B cell (primary cell): ENCODE measurements at places on chromosomes 16 and 17. TPM values are rescaled to one million over a fixed set of nuclear protein-coding genes. Genes with fewer than 3 reads are reported as not detected.

- H3K27me3 ChIP-seq, result peaks cover 7% of the 10 kb centered on the region
- peaks cover 5% of the 10 kb centered on the region for H3K4me1 ChIP-seq
- H3K36me3 ChIP-seq, result no peaks in the 10 kb centered on the region
- no peak for DNase-seq
Observed at GRCh38 chr17:77054936-77055335, 85.8 kb upstream of the SEC14L1 start.

CCL4L2 gene
- total RNA-seq, result 0.53 and 1.2 TPM in 2 replicates

DNA sequence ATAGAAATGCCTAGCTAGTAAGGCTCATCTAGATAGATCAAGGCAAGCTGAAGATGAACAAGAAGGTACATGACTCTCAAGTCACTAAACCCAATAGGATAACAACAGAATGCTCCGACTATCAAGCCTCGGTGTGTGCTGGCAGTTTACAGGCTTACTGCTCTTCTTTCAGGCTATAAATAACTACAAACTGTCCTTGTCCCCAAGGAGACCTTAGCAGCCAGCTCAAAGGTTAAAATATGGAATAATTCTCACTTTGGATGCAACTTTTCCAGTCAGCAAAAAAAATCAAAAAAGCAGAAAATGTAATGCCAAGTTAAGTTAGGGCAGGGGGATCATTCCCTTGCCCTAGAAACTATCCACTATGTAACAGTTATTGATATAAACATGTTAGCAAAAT is 44.6 kb downstream of the SPOP start:
- H3K36me3 ChIP-seq, result no peaks in the 10 kb centered on the region
- H3K4me3 ChIP-seq, result no peak overlapping the region
- H3K27ac ChIP-seq, result no peak overlapping the region
- DNase-seq, result no peak
- H3K4me1 ChIP-seq, result no peaks in the 10 kb centered on the region

GRCh38 chr17:10744501-10745000 is 14.7 kb upstream of the TMEM220 start:
- H3K4me3 ChIP-seq, result no peak overlapping the region
- H3K27me3 ChIP-seq, result no peaks in the 10 kb centered on the region
- H3K4me1 ChIP-seq, result no peaks in the 10 kb centered on the region
- no peaks in the 10 kb centered on the region for H3K36me3 ChIP-seq

DNA sequence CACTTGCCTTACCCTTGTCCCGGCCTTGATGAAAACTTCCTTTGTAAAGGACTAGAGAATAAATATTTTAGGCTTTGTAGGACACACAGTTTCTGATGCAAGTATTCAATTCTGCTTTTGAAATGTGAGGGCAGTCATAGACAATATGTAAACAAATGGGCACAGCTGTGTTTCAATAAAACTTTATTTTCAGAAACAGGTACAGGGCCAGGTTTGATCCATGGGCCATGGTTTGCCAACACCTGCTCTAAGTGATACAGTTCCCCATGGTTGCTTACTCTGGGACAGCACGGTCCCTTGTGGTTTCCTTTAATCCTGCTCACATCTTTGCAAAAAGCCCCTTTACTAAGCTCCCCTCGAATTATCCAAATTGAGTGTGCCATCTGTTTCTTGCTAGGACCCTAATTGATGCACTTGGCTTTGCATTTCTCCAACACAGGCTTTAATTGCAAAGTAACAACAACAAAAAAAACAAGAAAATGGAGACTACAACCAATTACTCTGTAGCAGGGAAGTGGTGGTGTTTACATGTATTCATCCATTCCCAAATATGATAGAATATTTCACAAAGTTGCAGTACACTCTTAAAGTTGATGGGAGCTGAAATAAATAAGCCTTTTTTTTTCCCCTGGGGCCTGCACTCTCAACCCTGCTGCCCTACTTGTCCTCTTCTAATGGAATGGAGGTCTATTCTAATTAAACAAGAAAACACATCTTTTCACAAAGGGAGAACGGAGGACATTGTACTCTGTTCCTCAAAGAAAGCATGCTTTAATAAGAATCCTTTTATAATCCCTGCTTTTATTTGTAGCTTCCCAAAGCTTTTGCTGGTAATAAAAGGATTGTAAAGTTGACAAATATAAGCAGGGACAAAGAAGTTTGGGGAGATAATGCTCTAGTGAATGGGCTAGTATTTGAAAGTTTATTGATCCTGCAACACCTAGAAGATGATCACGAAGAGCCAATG is 37.7 kb upstream of the TOX3 start:
- no peaks in the 10 kb centered on the region for H3K36me3 ChIP-seq
- no peaks in the 10 kb centered on the region for H3K4me1 ChIP-seq
- no peak overlapping the region for H3K4me3 ChIP-seq
